ENCODE measurements at places on chromosomes 16 and 17. TPM values are rescaled to one million over a fixed set of nuclear protein-coding genes. Genes with fewer than 3 reads are reported as not detected.

SNX20 gene
- 44.6 TPM for polyA plus RNA-seq

JMJD8 gene
- polyA plus RNA-seq, result 51.0 TPM

MT4 gene
- not detected for polyA plus RNA-seq

ASGR2 gene
- polyA plus RNA-seq, result 0.60 TPM

LCMT1 gene
- polyA plus RNA-seq, result 34.6 TPM

C16orf96 gene
- 0.05 TPM for polyA plus RNA-seq

HID1 gene
- polyA plus RNA-seq, result 1.2 TPM

ZNF19 gene
- 2.5 TPM for polyA plus RNA-seq

CCL4L2 gene
- not detected for polyA plus RNA-seq

WNT9B gene
- not detected for polyA plus RNA-seq

CPNE2 gene
- 2.0 TPM for polyA plus RNA-seq

KRT15 gene
- polyA plus RNA-seq, result not detected

C1QBP gene
- 281 TPM for polyA plus RNA-seq

IRX5 gene
- not detected for polyA plus RNA-seq

MEIOC gene
- 0.18 TPM for polyA plus RNA-seq

CRYM gene
- not detected for polyA plus RNA-seq

NTN1 gene
- polyA plus RNA-seq, result not detected

KRT39 gene
- polyA plus RNA-seq, result not detected

HCRT gene
- not detected for polyA plus RNA-seq

RAB26 gene
- polyA plus RNA-seq, result 0.41 TPM

KCNJ18 gene
- not detected for polyA plus RNA-seq

CCDC78 gene
- 0.74 TPM for polyA plus RNA-seq

KRT33B gene
- not detected for polyA plus RNA-seq

DOC2B gene
- polyA plus RNA-seq, result not detected

SLC12A3 gene
- polyA plus RNA-seq, result 1.6 TPM

SPHK1 gene
- polyA plus RNA-seq, result not detected

FBXO39 gene
- not detected for polyA plus RNA-seq

PLEKHH3 gene
- 1.1 TPM for polyA plus RNA-seq

GP1BA gene
- polyA plus RNA-seq, result 0.26 TPM

CDH5 gene
- polyA plus RNA-seq, result not detected

MARVELD3 gene
- polyA plus RNA-seq, result not detected

EVPLL gene
- not detected for polyA plus RNA-seq
